ENCODE measurements at places on chromosomes 4 and X. TPM values are rescaled to one million over a fixed set of nuclear protein-coding genes. Genes with fewer than 3 reads are reported as not detected.

Gene DMD
- 16.6 TPM for total RNA-seq

GRCh38 chr4:98625920-98626319 lies 32.5 kb downstream of the TSPAN5 start:
- peaks cover 10% of the 10 kb centered on the region for H3K4me1 ChIP-seq
- no peak for DNase-seq
- H3K36me3 ChIP-seq: no peaks in the 10 kb centered on the region
- H3K4me3 ChIP-seq: no peak overlapping the region
- H3K27me3 ChIP-seq: no peaks in the 10 kb centered on the region
- H3K27ac ChIP-seq: no peak overlapping the region

- H3K4me1 ChIP-seq: no peaks in the 10 kb centered on the region
- no peak overlapping the region for H3K4me3 ChIP-seq
- DNase-seq: no peak
- H3K27me3 ChIP-seq: peaks cover 4% of the 10 kb centered on the region
These were observed 13.2 kb upstream of the KCNE5 start for GRCh38 chrX:109638158-109638557.

- DNase-seq: no peak
- H3K27me3 ChIP-seq: no peaks in the 10 kb centered on the region
- no peaks in the 10 kb centered on the region for H3K36me3 ChIP-seq
These were observed 778.1 kb upstream of the GRID2 start for GRCh38 chr4:91525621-91526020.

DNA sequence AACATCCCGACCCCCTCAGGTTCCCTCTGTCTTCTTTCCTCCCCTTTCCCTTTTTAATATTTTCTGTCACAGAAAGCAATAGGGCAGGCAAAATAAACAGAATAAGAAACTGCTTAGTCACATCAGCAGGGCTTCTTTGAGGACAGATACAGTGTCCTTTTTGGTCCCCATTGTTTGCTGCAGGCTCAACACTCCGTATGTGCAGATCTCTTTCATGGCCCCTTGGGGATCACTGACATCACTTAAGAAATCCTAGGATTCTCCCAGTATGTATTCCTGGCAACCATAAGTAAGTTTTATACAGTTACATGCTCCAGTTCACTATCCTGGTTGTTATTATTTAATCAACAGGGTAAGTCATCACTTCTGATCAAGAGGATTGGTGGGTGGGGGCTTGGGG lies 448.0 kb downstream of the NKX6-1 start:
- no peak overlapping the region for H3K4me3 ChIP-seq
- no peaks in the 10 kb centered on the region for H3K27me3 ChIP-seq
- no peak overlapping the region for H3K27ac ChIP-seq

GRCh38 chrX:69117876-69118526 lies 47.3 kb downstream of the PJA1 start:
- no peak for DNase-seq
- no peaks in the 10 kb centered on the region for H3K27me3 ChIP-seq
- H3K4me3 ChIP-seq: no peak overlapping the region

- no peak for DNase-seq
- H3K36me3 ChIP-seq: no peaks in the 10 kb centered on the region
- no peak overlapping the region for H3K4me3 ChIP-seq
These were observed 9.8 kb upstream of the SLC2A9 start for GRCh38 chr4:10030972-10031667.

All from left lung (tissue), 14 donors.